ENCODE measurements at places on chromosomes 2 and 18.

DNA sequence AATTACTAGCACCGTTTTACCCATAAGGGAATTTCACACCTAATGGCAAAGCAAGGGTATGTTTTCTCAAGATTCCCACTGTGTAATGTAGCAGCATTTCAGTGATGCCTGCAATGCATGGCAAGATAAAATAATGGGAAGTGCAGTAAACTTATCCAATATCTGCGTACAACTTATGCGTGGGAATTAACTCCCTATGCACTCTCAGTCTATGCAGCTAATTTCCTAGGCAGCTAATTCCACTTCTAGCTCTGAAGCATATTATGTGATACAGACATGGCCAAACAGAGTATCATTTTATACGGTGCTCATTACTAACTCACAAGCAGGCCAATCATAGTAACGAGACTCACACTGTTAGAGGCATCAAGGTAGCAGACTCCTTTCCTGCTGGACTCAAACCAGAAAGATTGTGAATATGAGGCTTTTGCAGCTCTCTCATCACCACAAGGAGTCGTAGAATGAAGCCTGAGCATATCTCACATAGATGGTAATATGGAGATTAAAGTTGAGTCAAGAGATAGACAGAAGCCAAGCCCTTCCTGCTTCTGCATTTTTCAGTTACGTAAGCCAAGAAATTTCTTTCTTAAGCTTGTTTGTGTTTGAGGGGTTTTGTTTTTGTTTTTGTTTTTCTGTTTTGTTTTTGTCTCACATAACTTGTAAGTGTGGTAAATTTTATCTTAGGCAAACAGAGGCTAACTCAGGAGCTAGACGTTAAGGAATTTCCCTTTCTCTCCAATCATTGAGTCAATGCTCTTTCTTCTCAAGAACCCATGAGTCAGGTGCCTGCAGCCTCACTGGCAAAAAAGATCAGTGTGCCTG is 34.8 kb upstream of the ITGAV start:
- no peak for DNase-seq

DNA sequence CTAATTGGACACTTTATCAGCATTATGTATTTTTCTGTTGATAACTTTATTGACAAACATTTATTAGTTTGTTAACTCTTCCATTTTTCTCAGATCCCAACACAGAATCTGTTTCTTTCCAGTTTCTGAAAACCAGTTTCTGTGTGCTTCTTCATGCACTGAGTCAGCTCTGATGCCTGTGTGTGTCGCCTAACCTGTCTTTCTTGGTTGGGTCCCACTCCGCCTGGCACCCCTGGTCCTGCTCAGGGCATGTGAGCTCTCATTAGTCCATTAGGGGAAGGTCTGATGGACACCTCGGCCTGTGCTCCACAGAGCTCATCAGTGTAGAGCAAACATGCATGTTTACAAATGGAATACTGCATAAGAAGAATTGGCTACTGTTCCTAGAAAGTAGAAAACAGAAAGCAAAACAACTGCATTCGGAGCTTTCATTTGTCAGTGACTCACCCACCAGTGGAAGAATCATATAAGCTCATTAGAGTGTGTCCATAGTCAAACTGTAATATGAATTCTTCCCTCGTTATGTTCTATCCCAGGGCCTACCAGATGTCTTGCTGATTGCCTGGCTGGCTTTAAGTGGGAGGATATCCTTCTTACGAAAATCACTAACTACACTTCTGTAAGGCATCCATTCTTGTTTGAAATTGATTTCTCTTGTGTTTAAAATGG is 137.7 kb downstream of the SNTG2 start:
- no peak for DNase-seq

GRCh38 chr2:54396107-54396506 is 60.0 kb upstream of the SPTBN1 start:
- no peak for DNase-seq

GRCh38 chr2:147709655-147710054 is 135.2 kb upstream of the ACVR2A start:
- DNase-seq = no peak

DNA sequence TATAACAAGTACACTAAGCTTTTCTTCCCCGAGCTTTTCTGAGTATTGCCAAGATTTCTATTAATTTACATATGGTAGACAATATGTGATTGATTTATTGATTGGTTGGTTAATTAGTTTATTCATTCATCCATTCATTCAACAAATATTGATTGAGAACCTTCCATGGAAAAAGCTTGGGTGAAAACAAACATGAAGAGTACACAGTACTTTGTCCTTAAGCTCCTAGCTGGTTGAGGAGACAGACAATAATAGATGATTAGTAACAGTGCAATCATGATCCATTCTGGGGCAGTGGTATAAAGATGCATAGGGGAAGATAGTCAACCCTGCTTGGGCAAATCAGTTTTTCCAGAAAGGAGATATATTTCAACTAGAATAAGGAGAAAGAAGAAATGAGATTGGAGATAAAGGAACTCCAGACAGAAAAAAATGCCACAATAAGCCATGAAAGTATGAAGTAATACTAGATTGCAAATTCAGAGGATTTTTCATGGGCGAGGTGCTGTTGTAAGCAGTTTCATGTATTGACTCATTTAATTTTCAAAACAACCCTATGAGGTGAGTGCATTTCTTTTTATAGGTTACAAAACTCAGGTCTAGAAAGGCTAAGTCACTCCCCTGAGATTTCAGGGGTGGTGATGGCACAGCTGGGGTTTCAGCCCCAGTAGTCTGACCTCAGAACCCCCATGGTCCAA is 129.5 kb downstream of the RND3 start:
- no peak for DNase-seq

- no peak for DNase-seq
Observed at GRCh38 chr2:117087535-117088291, 726.8 kb upstream of the DDX18 start.

DNA sequence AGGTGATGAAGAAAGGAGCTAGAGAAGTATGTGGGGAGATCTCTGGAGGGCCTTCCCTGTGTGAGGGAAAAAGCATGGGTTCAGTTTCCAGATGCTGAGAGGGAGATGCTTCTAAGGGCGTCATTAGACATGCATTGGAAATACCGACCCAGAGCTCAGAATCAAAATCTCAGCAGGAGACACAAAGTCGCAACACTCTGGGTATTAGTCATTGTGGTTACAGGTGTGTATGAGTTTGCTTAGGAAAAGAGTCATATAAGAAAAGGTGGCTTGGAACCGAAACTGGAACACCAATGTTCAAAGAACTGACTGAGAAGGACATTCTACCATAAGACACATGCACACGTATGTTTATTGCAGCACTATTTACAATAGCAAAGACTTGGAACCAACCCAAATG is 477.1 kb downstream of the FBXO15 start:
- no peak for DNase-seq
